ENCODE measurements at places on chromosomes 2 and 18.

- DNase-seq = no peak
These were observed 109.3 kb downstream of the MEIS1 start for GRCh38 chr2:66544258-66544657.

- DNase-seq = no peak
These were observed 71.4 kb upstream of the ITGB6 start for GRCh38 chr2:160271171-160272086.

DNA sequence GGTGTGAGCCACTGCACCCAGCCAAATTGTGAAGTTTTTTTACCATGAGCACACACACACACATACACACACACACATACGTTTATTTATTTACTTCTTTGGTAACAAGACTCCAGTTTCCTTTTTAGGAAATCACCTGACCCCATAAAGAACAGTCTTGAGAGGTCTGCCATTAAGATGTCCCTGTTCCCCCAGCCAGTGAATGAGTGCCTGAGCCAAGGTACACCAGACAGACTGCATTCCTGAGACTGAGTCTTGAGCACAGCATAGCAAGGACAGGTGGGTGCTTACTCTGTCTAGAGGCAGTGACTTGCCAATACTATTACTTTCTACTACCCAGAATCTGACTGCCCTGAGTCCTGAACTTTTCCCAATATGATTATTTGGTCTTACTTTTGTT lies 167.2 kb upstream of the SATB2 start:
- DNase-seq = no peak

DNA sequence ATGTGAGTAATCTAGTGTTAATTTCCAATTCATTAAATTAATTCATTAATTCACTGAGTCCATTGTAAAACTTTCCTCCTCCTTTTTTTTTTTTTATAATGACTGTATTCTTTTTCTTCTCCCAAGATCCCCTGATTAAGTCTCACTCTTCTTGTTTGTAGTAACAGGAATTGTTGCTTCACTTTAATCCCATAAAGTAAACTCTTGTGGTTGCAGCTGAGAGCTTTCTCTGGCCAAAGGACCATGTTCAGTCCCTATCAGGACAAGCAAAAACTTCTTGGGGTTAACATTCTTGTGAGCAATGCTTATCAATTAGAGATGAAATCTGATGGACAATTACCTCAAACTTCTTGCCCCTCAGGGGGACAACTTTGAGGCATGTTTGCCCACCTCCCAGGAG lies 400.2 kb upstream of the SPHKAP start:
- no peak for DNase-seq

- no peak for DNase-seq
These were observed 143.6 kb upstream of the AGAP1 start for GRCh38 chr2:235350234-235350633.

DNA sequence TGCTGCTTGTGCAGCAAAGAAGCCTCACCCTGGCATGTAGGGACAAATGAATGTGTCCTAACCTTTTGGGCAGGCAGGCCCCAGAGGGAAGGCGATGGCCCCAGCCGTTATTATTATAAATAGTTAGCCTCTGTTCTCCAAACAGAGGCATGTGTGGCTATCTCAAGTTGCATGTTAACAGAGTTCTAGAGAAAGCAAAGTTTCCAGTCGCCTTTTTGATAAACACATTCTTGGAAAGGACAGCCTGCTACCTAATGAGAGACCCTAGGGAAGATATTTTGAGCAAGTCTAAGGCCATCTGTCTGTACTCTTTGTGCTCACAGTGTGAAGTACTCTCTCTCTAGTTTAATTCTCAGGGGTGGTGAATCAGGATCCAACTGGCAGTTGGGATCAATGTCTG lies 97.4 kb upstream of the FHL2 start:
- no peak for DNase-seq
